Activated T-cell treated with anti-CD3 and anti-CD28 coated beads, Interleukin-2, amount 50 U/mL, for 4 hours (primary cell): ENCODE measurements at places on chromosomes 1 and 21. TPM values are rescaled to one million over a fixed set of nuclear protein-coding genes. Genes with fewer than 3 reads are reported as not detected.
A peak's percentile ranks its signal among the peaks of the same experiment; 100 is the strongest.

DNA sequence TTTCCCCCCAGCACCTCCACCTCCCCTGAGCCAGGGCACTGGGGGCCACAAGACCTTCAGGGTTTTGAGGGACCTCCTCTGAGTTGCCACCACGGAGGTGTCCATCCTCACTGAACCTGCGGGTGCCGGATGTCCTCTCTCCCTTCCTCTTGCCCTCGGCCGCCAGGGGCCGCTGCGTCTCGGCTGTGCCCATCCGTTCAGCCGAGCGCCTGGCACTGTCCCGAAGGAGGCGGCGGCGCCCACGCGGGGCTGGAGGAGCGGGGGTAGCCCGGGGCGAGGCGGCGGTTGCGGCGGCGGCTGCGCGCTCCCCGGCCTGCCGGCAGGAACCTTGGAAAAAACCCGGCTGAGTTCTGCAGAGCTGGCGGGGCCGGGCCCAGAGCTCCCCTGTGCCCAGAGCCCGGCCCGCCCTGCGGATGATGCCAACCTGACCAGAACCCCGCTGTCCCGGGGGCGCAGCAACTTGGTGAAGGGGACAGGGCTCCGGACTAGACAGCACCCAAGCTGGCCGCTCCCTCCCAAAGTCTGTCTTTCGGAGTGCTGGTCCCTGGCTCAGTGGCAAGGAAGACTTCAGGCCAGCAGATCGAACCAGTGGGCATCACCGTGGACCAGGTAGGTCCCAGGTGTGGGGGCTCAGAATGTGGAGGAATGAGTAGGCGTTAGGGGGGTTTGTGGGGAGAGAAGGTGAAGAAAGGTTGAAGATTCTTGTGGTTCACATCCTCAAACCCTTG, 3.7 kb upstream of the PPM1J start:
- peak; percentile 70 for DNase-seq

- no peak for DNase-seq
Measured at GRCh38 chr1:213876531-213876930, 111.2 kb upstream of the PROX1 start.

Gene PCP4L1
- total RNA-seq = not detected

Gene MSH4
- total RNA-seq = 0.28 TPM

- DNase-seq = peak; percentile 56
Measured at GRCh38 chr1:203629507-203630082, 3.0 kb downstream of the ATP2B4 start.

Gene SPRR3
- not detected for total RNA-seq

Gene LAMB3
- 0.38 TPM for total RNA-seq

DNA sequence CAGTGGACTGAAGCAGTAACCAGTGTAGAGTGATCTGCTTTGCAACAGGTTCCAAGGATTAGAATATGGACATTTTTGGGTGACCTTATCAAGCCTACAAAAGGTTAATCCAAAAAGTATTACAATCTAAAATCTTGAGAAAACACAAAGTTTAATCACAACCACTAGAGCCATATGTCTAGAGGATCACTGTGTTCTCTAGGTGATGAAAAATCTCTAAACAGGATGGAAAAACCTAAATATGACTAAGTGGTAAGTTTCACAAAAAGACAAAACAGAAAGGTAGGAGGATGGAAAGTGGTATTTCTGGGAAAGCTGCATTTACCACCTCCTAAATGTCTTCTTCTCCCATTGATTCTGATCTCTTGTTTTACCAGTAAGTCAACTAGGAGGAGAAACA, 411.1 kb upstream of the CXADR start:
- no peak for DNase-seq

GRCh38 chr21:16125274-16125673, 395.5 kb downstream of the USP25 start:
- no peak for DNase-seq

DNA sequence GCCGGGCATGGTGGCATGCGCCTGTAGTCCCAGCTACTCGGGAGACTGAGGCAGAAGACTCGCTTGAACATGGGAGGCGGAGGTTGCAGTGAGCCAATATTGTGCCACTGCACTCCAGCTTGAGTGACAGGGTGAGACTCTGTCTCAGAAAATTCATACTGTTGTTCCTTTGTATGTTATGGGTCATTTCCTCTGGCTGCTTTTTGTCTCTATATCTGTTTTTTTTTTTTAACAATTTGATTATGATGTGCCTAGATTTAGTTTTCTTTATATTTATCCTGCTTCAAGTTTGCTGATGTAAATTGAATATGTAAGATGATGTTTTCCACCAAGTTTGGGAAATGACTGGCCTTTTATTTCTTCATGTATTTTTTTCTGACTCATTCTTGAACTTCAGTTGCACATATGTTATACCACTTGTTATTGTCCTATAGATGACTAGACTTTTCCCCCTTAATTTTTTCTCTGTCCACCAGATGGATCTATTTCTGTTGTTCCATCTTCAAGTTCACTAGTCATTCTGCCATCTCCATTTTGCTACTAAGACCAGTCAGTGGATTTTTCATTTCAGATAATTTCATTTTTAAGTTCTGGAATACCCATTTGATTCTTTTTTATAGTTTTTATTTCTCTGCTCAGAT, 173.5 kb downstream of the GALNT2 start:
- no peak for DNase-seq

GRCh38 chr1:203099805-203100515, 14.1 kb upstream of the MYOG start:
- DNase-seq = no peak

- DNase-seq = no peak
Measured at GRCh38 chr1:206687915-206688442, 3.3 kb downstream of the MAPKAPK2 start.

- peak; percentile 70 for DNase-seq
Measured at GRCh38 chr1:244918421-244919319, 54.3 kb upstream of the HNRNPU start.

GRCh38 chr1:62746086-62746808, 37.7 kb upstream of the ATG4C start:
- no peak for DNase-seq

Gene HES5
- not detected for total RNA-seq

- no peak for DNase-seq
Measured at GRCh38 chr1:49351768-49352167, 575.1 kb upstream of the BEND5 start.

Gene PEAR1
- total RNA-seq = not detected

GRCh38 chr1:22176258-22176657, 33.4 kb upstream of the WNT4 start:
- no peak for DNase-seq

GRCh38 chr1:39609618-39610331, 29.7 kb downstream of the HEYL start:
- peak; percentile 75 for DNase-seq

DNA sequence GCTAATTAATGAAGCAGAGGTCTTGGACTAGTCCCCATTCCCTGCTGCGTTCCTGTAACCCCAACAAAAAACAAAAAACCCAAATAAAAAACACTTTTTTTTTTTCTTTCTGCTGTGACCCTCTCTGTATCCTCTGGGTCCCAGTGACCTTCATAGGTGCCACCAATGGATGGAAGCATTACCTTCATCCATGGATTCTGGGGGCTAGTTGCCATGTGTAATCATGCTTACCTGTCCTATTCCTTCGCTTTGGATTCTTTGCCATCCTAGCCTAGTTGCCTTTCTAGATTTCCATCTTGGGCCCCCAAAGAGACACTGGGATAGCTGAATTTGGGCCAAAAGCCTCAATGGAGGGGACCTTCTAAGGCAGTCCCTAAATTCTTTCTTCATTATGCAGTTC, 1208.7 kb downstream of the BRINP3 start:
- no peak for DNase-seq

DNA sequence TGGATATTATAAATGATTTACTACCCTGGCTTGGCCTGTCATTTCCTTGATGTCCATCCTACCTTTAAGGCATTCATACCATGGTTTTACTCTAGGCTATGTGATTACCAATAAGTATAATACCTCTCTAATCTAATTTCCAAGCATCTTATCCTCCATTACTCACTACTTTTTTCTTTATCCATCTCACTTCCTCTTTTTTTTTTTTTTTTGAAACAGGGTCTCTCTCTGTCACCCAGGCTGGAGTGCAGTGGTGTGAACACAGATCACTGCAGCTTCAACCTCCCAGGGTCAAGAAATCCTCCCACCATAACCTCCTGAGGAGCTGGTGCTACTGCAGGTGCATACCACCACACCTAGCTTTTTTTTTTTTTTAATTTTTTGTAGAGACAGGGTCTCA, 39.9 kb downstream of the INKA2 start:
- no peak for DNase-seq

Gene MTARC1
- total RNA-seq = 0.26 TPM

- no peak for DNase-seq
Measured at GRCh38 chr1:19650416-19651140, 6.5 kb downstream of the NBL1 start.

DNA sequence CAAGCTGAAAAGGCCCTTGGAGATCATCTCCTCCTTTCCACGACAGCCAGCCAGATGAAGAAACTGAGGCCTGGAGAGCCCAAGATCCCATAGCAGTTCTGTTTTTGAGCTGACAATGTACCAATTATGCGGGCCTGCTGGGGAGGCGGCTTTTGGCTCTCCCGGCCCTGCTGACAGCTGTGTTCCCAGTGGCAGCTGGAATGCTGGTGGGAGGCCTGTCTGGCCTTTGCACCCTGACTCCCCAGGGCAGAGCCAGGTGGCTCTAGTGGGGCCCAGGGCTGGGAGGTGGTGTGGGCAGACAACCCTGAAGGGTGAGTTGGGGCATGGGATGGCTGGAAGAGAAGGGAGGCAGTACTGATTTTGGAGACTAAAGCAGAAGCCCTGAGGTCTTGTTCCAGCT, 30.7 kb upstream of the WASF2 start:
- DNase-seq = no peak

Gene CEP170
- total RNA-seq = 54.9 TPM

Gene TSPAN2
- total RNA-seq = not detected

GRCh38 chr1:236090741-236091147, 25.9 kb upstream of the NID1 start:
- DNase-seq = no peak

DNA sequence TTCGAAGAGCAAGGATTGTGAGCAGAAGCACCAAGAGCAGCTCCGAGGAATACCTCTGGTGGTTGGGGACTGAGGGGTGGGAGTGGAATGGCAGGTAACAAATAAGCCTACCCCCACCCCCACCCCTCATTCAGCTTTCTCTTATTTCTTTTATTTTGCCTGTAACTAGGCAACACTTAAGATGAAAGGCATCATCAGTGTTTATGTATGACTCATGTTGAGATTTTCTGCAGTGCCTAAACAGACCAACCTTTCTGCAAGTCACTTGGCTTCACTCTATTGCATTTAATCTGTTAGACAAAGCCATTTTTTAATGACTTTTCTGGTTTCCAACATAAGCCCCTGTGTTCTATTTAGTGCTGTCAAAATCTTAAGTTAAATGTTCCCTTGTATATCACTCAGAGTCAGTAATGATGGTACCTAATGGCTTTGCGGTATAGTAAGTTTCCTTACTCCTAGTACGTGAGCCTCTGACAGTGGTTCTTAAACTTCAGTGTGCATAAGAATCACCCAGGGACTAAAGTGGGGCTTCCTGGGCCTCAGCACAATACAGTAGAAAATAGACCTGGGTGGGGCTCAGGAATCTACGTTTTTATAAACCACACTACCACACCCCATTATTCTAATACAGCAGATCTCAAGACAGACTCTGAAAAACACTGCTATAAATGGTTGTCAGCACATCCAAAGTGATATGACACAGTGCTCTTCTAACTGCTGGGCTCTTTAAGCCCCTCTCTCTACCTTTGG, 19.9 kb downstream of the CASQ2 start:
- DNase-seq = no peak

Gene KLHDC9
- total RNA-seq = 0.43 TPM

Gene TMEM82
- not detected for total RNA-seq

DNA sequence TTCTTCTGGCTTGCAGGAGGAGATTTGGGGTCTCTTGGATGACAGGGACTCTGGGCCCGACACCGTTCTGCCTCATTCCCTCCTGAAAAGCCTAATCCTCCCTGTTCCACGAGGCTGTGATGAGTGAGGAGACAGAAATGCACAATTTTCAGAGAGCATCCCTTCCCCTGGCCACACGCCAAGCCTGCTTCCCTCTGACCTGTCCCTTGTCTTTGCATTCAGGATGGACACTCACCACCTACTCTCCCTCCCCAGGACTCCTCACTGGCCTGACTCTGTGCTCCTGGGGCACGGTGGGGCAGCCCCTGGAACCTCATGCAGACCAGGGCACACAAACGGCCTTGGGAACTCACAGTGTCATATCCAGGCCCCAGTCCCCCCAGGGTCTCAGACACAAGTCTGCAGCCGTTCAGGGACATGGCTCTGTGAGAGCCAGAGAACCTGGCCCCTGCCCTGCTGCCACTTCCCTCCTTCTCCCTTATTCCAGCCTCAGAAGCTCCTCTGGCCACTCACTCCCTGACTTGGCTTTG, 3.5 kb upstream of the PRAMEF12 start:
- no peak for DNase-seq

Gene TINAGL1
- total RNA-seq = 0.38 TPM

Gene FAM72B
- total RNA-seq = 6.9 TPM

Gene ZNF648
- not detected for total RNA-seq

DNA sequence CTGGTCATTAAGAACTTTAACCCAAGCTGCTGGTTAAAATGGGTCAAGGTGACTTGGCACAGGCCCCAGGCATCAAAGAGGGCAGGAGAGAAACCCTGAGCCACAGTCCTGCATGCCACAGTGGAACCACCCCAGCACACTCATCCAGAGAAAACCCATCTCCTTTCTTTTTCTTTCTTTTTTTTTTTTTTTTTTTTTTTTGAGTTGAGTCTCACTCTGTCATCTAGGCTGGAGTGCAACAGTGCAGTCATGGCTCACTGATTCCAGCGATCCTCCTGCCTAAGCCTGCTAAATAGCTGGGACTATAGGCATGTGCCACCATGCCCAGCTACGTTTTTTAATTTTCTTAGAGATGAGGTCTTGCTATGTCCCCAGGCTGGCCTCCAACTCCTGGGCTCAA, 109.2 kb upstream of the RAB4A start:
- no peak for DNase-seq

GRCh38 chr1:55879346-55879745, 664.2 kb upstream of the USP24 start:
- DNase-seq = no peak

- DNase-seq = no peak
Measured at GRCh38 chr1:226066415-226067078, 4.0 kb downstream of the H3-3A start.

Gene TTC22
- 1.9 TPM for total RNA-seq

Gene PHTF1
- 9.9 TPM for total RNA-seq
